ENCODE measurements at places on chromosomes 13 and 19.
A peak's percentile ranks its signal among the peaks of the same experiment; 100 is the strongest.

- DNase-seq, result no peak
These were observed at the start of gene ZNF541 for GRCh38 chr19:47573071-47574026. ZNF541 (minus strand) TSS chr19:47573148; CDS start chr19:47555856, 17,292 bp downstream.

- DNase-seq, result no peak
These were observed 76.6 kb downstream of the TSHZ3 start for GRCh38 chr19:31272583-31273106.

DNA sequence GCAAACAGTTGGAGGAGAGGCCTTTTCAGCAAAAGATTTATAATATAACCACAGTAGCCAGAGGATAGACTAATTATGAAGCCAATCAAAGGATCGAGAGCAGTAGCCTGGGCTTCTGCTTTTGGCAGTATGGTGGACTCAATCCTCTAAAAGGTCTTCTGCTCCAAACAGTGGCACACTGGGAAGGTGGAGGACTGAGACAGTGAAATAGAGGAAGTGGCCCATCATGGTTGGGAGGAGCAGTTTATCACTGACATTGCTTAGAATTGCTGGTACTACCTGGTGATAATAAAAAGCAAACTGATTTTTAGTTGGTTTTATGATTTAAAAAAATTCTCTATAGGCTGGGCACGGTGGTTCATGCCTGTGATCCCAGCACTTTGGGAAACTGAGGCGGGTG is 20.9 kb upstream of the PLAUR start:
- DNase-seq, result no peak

- DNase-seq, result no peak
These were observed 27.3 kb downstream of the PNPLA6 start for GRCh38 chr19:7562646-7563393.

- no peak for DNase-seq
These were observed 313.2 kb downstream of the SHISA2 start for GRCh38 chr13:25738342-25739196.

DNA sequence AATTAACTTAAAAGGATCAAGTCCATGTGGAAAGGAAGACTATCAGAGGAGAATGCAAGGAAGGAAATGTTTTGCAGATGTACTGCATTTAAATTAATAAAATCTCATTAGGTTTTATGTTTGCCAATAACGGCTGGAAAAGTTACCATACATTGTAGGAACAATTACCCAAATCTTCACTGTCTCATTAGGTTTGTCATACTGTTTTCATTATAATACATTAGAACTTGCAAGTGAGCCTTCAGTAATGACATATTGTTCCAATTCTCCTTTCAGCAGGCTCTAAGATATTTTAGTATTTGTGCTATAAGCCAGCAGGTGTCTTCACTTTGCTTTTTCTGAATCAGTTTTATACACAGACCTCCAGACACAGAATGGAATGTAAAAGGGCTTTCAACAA is 661.6 kb upstream of the KLHL1 start:
- no peak for DNase-seq

- peak; percentile 3 for DNase-seq
These were observed 51.0 kb upstream of the PDX1 start for GRCh38 chr13:27868641-27869435.

- DNase-seq, result no peak
These were observed 55.5 kb upstream of the C1QTNF9B start for GRCh38 chr13:23952796-23953195.

- DNase-seq, result no peak
These were observed 1.5 kb upstream of the CIRBP start for GRCh38 chr19:1267477-1268225.

DNA sequence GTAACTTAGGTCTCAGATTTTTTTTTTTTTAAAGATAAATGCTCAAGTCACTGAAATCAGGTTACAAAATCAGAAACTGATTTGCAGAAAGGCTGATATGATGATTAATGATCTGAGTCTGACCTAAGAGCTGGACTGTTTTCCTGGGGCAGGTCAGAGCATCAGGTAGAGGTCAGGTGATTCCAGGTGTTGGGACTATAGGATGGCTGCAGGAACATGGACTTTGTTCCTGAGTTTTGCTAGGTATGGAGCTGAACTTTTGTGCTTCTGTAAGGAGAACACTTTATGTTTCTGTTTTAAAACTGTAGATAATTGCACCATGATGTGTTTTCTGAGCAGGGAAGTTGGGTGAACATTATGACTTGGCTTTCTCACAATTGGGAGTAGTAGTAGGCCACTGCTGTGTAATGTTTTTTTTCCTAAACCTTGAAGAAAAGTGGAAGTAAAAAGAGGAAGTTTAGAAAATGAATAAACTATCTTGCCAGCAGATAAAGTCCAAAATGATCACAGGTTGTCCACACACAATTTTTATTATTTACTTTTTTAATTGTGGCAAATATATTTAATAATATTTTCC is 297.2 kb downstream of the DCT start:
- DNase-seq, result no peak

- no peak for DNase-seq
These were observed 50.4 kb downstream of the NAA16 start for GRCh38 chr13:41361491-41361890.

DNA sequence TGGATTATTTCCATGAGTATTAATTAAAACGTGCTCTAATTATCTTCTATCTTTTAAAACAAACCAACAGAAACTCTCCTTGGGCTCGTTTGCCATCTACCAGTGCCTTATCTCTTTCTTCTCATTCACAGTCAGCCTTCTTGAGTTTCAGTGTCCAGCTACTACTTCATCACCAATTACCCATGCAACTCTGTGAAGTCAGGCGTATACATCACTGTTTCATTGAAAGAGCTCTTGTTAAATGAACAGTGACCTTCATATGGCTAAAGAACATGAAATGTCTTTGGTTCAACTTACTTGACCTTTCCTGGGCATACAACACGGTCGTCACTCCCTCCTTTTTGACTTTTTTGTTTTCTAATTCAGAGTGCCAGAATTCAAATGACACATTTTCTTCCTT is 5.2 kb upstream of the IFT88 start:
- no peak for DNase-seq

DNA sequence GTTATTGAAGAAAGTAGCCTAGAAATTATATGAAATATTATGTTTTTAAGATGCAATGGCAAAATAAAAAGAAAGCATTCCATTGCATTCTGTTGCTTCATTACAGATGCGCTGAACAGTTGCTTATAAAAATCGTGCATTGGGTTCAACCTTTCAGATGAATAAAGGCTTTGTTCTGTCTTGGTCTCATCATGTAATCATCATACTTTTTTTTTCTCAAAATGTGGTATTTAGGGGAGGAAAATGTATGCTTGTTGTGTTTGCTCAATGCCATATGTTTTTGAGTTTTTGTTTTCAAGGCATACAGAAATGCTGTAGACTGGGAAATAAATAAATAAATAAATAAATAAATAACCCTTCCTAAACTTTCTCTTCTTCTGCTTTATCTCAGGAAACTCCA is 1.1 kb upstream of the MBNL2 start:
- DNase-seq, result no peak

- no peak for DNase-seq
These were observed 4.8 kb downstream of the SEMA6B start for GRCh38 chr19:4554717-4555116.

GRCh38 chr13:91123456-91124127 is 223.9 kb upstream of the MIR17HG start:
- no peak for DNase-seq

DNA sequence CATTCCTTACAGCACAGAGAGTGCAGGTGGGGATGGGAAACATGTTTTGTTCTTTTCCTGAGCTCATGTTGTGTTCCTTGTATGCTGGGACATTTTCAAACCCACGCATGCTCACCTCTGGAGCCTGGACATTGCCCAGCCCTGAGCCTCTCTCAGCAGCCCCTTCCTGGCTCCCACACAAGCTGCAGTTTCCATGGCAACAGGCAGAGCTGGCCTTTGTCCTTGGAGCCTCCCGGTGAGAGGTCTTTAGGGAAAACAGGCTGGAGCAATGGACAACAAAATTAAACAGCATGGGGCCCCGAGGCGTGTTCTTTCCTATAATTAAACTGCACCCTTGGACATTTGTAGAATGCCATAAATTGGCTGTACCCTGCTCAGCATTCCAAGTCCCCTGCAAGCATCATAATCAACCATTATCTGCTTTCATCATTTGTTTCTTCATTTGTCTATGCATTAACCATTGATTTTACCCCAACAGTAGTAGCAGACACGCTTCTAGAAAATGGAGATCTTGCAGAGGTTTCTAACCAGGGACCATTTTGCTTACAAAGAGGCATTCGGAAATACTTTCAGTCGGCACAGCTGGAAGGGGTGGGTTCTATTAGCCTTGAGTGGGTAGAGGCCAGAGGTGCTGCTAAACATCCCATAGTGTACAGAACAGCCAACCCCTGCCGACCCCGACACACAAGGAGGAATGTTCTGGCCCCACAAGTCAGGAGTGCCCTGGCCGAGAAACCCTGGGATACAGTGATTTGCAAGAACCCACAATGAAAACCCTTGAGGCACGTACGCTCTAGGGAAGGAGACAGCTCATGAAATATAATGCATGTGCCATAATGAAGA is 133.4 kb upstream of the PEG3 start:
- no peak for DNase-seq

- DNase-seq, result no peak
These were observed 552.3 kb upstream of the ARGLU1 start for GRCh38 chr13:107119989-107120881.

DNA sequence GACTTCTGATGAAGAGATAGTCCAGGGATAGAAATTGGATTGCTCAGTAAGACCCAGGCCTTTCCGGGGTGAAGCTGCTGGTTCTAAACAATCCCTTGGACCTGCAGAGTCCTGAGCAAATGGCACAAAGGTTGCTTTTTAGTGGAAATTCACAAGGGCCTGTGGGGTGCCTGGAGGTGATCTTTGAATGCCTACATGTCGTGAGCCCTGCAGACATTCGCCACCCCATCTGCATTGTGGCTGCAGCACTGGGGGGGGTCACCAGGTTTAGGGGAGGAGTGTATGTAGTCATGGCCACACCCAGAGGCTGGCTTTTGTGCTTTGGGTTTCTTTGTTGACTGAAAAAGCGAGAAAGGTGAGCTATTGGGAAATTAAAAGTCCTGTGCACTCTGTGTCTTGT is 41.4 kb downstream of the SLC7A9 start:
- DNase-seq, result no peak

DNA sequence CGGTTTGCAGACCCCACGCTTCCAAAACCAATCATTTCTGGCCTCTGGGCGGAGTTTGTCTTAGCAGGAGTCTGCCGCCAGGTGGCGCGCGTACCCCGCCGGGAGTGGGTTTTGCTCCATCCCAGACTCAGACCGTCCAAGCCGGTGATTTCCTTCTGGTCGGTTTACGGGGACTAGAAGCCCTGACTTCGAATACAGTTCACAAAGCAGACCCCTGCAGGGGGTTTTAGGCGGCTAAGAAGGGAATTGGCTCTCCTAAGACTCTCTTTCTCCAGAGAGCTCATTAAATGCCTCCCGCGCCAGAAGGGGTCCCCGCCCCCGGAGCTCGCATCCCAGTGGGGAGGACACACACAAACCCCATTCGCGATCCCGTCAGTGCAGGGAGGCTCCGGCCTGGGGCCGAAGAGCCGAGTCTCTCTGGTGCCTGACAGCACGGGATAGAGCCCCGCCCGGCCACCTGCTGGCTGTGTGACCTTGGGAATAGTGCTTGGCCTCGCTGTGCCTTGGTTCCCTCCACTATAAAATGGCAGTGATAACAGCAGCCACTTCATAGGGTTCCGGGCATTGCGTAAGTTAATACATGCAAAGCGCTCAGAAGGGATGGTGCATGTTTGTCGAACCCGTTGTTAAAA is 8.6 kb upstream of the NUP62 start:
- peak; percentile 43 for DNase-seq

- no peak for DNase-seq
These were observed 71.2 kb downstream of the SPACA7 start for GRCh38 chr13:112447306-112447705.

DNA sequence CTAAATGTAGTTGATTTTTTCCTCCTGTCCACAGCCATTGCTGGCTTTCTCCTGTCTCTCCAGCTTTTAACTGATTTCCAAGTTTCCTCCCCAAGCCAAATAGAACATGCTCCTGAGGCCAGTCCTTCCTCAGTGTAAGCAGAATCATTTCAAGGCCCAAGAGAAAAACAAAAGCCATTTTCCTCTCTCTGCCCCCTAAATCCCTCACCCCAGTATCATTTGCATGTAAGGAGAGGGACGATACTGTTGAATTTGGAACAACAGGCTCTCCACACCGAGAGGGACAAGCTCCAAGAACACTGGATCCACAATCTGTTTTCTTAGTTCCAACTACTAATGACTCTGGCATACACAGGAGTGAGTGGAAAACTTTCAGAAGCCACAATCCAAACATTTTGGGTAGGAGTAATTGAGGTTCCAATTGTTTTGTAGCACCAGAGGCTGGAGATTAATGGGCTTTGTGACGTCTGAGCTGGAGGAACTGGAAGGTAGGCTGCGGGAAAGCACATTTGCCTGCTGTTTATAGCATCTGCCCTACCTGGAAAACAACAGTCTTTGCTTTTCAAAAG is 156.8 kb downstream of the FLT1 start:
- DNase-seq, result no peak

- no peak for DNase-seq
These were observed 23.3 kb upstream of the ZNF99 start for GRCh38 chr19:22807061-22807835.

- peak; percentile 99 for DNase-seq
These were observed at the start of gene TPGS1 for GRCh38 chr19:507286-508203. TPGS1 (plus strand) TSS chr19:507497; CDS start chr19:507507, 10 bp downstream.
